ENCODE measurements at places on chromosomes 2 and 18. TPM values are rescaled to one million over a fixed set of nuclear protein-coding genes. Genes with fewer than 3 reads are reported as not detected.
A peak's percentile ranks its signal among the peaks of the same experiment; 100 is the strongest.

ANKRD23 gene
- polyA plus RNA-seq = 2.1 TPM

GKN2 gene
- polyA plus RNA-seq = not detected

CCDC141 gene
- 3.7 TPM for polyA plus RNA-seq

SERPINB10 gene
- 12.4 TPM for polyA plus RNA-seq

VWC2L gene
- polyA plus RNA-seq = not detected

ARHGEF4 gene
- polyA plus RNA-seq = 0.24 TPM

KCNF1 gene
- polyA plus RNA-seq = not detected

GRCh38 chr2:226295681-226296080 is 503.9 kb downstream of the IRS1 start:
- no peak for DNase-seq

GRCh38 chr2:140654565-140654964 is 1476.3 kb downstream of the LRP1B start:
- DNase-seq = no peak

GRCh38 chr2:6676776-6677175 is 188.9 kb downstream of the CMPK2 start:
- no peak for DNase-seq

GRCh38 chr2:159124441-159124911 is 156.0 kb downstream of the TANC1 start:
- DNase-seq = no peak

DNA sequence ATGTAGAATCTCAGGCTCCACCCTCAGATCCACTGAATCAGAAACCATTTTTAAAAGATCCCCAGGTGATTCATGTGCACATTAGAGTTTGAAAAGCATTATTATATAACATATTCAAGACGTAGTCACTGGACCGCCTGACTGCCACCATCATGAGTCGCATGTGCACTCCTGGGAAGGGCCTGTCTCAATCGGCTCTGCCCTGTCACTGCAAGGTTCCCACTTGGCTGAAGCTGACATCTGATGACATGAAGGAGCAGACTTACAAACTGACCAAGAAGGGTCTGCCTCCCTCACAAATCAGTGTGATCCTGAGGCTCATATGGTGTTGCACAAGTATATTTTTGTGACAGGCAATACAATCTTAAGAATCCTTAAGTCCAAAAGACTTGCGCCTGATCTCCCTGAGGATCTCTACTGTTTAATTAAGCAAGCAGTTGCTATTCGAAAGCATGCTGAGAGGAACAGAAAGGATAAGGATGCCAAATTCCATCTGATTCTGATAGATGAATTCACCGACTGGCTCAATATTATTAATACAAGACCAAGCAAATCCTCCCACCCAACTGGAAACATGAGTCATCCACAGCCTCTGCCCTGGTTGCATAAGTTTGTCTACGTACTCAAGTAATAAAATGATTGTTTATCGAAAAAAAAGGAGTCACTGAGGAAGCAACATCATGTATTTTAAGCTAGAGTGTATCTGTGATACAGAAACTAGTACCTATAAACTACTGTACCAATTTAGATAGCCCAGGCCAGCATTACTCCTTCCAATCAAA is 26.2 kb downstream of the ATAD2B start:
- no peak for DNase-seq

GRCh38 chr2:74833418-74834233 is at the start of gene HK2:
Gene HK2, plus strand, starts transcription at chr2:74834127. Its CDS starts 454 bp downstream, at chr2:74834581.
- peak; percentile 70 for DNase-seq

DNA sequence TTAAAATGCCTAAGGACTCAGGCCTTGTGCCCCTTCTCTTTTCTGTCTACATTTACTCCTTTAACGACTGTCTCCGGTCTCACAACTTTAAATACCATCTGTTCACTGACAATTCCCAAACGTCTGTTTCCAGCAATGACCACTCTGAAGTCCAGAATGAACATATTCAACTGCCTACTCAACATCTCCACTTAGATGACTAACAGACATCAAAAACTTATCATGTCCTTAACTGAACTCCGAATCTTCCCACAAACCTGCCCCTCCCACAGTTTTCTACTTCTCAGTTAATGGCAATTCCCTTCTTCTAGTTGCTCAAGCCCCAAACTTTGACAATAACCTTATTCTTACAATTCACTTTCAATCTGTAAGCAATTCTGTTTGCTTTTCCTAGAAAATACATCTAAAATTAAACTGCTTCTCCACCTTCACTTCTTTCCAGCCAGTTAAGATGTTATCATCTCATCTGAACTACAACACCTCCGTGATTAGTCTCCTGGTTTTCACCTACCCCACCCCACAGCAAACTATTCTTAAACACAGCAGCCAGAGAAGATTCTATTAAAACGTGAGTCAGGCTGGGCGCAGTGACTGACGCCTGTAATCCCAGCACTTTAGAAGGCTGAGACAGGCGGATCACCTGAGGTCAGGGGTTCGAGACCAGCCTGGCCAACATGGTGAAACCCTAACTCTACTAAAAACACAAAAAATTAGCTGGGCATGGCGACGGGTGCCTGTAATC is 2.8 kb downstream of the C1D start:
- DNase-seq = no peak

- DNase-seq = peak; percentile 48
These were observed 176.1 kb downstream of the CAPN13 start for GRCh38 chr2:30631051-30631671.

- no peak for DNase-seq
These were observed 901.2 kb downstream of the DCC start for GRCh38 chr18:53241161-53241560.

DNA sequence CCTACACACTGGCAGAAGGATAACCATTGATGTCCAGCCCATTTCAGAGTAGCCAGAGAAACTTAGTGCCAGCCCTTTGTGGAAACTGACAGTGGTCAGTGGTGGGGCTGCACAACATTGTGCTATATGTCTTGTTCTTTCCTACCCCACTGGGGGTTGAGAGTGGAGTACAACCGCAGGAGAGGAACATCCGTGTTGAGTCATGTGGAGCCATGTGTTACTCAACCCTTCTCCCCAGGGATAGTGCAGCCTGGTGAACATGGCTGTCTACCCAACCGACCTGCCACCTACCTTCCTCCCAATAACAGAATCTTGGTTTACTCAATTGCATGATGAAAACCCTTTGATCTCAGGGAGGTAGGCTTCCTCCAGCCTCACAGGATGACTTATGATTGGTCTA is 65.3 kb upstream of the MAPK4 start:
- no peak for DNase-seq

Measured in GM12878 (cell line).